Iris pigment epithelial cell (primary cell): ENCODE measurements at places on chromosomes 1 and 21.

GRCh38 chr21:32403201-32403777 is 9.2 kb upstream of the EVA1C start:
- peak; percentile 68 for DNase-seq

DNA sequence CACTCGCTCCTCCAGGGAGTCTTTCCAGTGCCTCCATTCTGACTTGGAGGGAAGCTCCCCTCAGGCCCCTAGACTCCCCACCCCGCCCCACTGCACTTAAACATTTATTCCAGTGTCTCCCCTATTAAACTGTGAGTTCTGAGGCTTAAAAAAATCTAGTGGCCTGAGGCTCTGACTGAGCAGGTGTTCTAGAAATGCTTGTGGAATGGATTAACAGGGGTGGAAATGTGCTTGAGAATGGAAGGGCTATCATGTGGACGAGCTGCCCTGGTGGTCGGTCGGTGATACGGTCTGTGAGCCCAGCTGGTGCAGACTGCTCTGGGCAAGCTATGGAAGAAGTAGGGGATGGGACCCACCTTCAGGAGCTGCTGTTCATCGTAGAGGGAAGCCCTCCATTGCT is 130.2 kb downstream of the PEX14 start:
- DNase-seq: no peak

GRCh38 chr1:28322194-28322593 is 6.6 kb upstream of the MED18 start:
- DNase-seq: no peak

GRCh38 chr1:5340560-5341130 is 651.6 kb downstream of the NPHP4 start:
- DNase-seq: no peak

DNA sequence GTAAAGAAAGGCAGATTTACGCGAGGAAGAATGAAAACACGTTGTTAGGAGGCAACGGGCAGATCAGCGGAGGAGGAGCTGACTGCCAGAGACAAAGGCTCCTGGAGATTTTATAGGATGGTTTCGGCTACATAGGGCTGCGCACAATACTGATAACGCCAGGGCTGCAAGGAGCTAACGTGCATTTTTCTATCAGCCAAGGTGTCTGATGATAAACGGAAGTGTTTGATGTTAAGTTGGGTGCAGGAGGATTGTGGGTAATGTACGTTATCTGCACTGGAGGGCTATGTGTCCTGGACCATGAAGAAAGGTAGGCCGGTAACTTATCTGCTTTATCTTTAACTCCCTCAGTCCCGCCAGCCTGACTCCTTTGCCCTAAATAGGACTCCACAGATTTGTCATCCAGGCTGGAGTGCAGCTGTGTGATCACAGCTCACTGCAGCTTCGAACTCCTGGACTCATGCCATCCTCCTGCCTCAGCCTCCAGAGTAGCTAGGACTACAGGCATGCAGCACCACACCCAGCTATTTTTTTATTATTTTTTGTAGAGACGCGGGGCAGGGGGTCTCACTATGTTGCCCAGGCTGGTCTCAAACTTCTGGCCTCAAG is 29.6 kb downstream of the SETD4 start:
- peak; percentile 6 for DNase-seq

- peak; percentile 91 for DNase-seq
Observed at GRCh38 chr1:220300442-220301121, 28.3 kb upstream of the RAB3GAP2 start.
